ENCODE measurements at places on chromosomes 3 and 15.

GRCh38 chr3:11535243-11535960, 108.3 kb downstream of the VGLL4 start:
- no peak for DNase-seq

DNA sequence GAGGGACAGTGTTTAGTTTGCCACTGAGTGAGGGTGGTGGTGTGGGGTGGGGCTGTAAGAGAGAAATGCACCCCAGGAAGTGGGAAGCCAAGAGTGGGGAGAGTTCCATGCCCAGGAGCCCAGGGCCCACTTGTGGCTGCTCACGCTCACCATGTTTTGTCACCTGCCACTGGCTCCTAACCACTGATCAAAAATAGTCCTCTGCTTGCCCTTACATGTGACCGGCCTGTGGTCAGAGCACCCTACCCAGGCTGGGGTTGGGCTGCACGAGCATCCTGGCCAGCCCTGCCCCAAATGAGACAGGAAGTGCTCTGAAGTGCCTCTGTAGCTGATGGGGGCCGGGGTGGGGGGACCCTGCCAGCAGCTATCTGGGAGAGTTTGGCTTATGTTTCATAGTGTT, 216.3 kb downstream of the RPLP1 start:
- no peak for DNase-seq

DNA sequence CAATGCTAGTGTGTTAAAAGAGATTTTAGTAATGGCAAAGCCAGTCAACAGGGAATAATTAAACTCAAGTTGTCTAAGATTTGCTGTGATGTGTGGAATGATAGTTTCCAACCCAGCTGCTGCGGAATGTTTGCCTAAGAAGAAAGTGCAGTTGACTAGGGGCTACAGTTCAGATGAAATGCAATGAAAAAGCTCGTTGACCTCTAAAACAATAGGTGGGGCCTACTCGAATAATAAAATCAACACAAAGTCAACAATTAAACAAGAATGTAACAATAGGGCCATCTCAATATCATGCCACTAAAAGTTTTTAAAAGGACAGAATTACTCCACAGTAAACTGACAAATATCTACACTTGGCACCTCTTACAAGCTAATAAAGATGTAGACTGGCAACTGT, 484.2 kb downstream of the MECOM start:
- no peak for DNase-seq

- peak; percentile 90 for DNase-seq
Measured at GRCh38 chr15:99213187-99213811, 36.1 kb downstream of the TTC23 start.

GRCh38 chr15:96672629-96673028, 342.1 kb downstream of the NR2F2 start:
- DNase-seq: no peak

- DNase-seq: no peak
Measured at GRCh38 chr3:420584-420983, 224.0 kb downstream of the CHL1 start.

DNA sequence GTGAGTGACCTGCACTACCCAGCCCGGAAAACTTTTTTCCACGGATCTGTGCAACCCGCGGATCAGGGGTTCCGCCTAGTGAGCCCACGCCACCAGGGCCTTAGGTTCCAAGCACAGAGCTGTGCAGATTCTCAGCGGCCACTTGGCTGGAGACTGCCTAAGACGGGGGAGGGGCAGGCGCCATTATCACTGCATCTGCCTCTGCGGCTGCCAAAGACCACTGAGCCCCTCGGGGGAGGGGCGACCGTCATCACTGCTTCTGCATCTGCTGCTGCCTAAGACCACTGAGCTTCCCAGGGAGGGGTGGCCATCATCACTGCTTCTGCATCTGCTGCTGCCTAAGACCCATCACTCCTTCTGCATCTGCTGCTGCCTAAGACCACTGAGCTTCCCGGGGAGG, 460.2 kb downstream of the OCA2 start:
- DNase-seq: no peak
